ENCODE measurements at places on chromosomes 4 and X.
A peak's percentile ranks its signal among the peaks of the same experiment; 100 is the strongest.

GRCh38 chr4:76213415-76214176, at the start of gene SCARB2:
TSS of gene SCARB2 (minus strand) at chr4:76213824. CDS start at chr4:76213543, 281 bp downstream.
- DNase-seq: peak; percentile 44

- DNase-seq: no peak
These were observed 146.2 kb upstream of the NDST4 start for GRCh38 chr4:115259642-115260041.

- no peak for DNase-seq
These were observed 17.5 kb upstream of the JAKMIP1 start for GRCh38 chr4:6217716-6218381.

GRCh38 chr4:154854362-154854761, 73.3 kb downstream of the RBM46 start:
- no peak for DNase-seq

- DNase-seq: no peak
These were observed 251.6 kb downstream of the NPFFR2 start for GRCh38 chr4:72283357-72283756.

DNA sequence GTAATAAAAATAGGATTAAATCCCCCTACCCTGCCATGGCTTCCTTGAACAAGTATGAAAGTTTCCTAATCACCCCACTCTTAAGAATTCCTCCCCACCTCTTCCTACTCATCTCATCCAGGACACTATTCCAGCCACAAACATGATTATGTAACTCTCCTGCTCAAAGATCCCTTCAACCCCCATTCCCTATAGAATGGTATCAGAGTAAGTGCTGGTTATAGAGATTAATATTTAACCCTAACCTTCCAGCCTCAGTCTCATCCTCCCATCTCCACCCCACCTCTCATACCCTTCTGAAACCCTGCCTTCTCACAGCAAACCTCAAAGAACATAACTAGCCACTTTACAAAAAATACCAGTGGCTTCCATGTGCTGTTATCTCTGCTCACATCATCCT, 155.1 kb downstream of the PPP3CA start:
- DNase-seq: no peak

DNA sequence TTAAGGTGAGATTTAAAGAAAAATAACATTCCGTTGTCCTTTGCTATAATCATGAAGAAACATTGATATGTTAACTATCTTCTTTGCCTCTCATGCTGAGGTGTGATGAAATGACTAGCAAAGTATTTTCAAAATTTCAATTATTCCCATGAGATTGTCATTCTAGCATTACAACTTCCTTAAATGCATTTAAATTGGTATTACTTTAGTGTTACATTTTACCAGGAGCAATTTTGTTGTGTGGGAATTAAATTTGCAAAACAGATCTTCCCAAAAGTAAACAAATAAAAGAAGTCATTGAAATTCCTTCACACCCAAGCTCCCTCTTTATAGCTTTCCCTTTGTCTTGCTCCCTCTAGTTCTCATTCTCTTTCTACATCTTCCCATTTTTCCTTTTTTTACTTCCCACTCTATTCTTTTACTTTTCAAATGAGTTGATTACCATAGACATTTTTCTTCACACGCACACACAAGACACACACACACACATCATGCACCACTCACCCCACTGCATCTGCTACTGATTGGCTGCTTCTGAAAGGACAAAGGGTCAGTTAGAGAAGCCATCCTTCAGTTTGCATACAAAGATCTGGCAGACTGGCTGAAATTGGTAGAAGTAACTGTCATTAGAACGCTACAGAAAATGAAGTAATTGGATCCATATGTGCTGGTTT, 10.0 kb upstream of the APELA start:
- no peak for DNase-seq

DNA sequence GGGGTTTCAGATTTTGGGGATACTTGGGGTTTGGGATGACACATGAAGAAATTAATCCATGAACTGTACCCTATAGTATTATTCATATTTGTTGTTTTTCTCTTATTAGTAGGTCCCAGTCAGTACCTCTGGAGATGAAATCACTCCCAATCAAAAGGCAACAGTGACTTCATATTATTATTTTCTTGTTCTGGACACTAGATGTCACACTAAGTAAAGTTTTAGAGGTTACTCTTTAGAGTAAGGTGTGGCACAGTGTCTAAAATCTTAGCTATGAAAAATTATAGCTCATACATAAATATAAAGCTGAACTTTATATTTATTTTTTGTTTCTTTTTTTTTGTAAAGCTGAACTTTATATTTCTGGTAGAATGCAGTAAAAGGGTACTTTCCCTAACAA, 35.1 kb downstream of the FAM114A1 start:
- DNase-seq: no peak

GRCh38 chr4:168865854-168866253, 144.2 kb downstream of the CBR4 start:
- DNase-seq: no peak

DNA sequence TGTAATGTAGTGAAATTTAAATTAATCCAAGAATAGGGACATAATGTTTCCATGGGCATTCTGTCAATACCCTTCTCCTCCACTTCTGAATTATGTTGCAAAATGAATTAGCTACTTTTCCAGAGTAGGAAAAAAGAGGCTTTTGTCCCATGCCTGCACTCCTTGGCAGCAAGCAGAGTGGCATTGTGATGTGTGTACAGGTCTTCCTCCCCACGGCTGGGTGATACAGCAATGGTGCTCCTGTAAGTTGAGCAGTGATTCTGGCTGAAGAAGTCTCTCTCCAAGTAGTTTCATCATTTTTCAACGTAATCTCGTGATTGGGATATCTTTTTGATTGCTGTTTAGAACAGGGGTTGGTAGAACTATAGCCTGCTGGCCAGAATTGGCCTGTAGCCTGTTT, 59.9 kb downstream of the KIT start:
- no peak for DNase-seq

DNA sequence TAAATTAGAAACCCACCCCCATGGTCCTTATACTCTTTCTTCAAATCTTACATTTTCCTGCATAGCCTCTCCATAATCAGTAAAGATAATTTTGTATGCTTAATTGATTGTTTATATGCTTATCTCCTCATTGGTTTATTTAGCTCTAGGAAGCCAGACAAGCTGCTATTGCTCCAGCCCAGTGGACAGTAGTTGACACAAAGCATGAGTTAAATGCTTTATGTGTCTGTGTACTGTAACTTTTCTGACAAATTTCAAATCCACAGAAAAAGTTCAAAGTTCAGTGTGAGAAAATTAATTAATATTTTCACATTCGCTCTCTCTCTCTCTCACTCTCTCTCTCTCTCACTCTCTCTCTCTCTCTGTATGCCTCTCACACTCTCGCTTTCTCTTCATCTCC, 181.7 kb downstream of the GABRB1 start:
- DNase-seq: no peak

- no peak for DNase-seq
These were observed 1.6 kb downstream of the MAOA start for GRCh38 chrX:43657671-43658070.

Data from activated CD8-positive, alpha-beta memory T cell treated with anti-CD3 and anti-CD28 coated beads for 4 hours (primary cell).